ENCODE measurements at places on chromosomes 2 and 18.

DNA sequence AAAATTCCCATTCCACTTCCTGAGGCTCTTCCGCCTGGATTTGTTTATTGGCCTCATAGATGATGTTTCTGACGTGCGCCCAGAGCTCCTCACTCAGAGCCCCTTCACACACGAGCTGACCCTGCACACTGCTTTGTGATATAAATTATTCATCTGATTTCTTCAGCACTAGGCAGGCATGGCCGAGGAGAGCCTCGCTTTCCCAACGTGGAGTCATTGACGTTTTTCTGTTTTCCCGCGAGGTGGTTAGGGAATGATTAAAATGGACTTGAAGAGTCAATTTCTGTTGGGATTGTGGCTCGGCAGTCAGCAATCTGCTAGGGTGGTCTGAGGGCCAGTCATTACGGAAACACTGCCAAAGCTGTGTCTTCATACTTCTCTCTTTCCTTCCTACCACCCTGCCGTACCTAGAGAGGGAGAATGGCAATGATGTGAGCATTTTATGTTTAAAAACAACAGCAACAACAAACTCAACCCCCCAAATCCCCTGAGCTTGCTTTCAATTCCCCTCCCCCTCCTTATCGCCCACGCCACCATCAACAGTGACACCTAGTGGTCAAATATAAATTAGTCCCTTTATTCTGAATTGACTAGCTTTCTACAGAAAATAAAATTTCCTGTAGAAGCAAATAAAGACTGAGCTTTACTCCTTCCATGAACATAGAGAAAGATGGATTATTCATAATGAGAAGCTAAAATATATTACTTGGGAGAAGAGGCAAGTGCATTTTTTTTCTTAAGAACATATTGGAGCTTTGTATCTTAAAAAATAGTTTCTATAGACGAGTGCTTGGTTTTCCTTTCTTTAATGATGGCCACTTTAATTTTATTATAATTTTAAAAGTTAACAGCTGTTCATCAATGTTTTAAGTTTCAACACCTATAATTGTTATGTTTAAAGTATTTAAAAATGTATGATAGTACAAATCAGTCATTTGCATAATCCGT lies 285.1 kb downstream of the MTX2 start:
- DNase-seq: peak; percentile 56

GRCh38 chr2:26395394-26395793 lies 6.3 kb upstream of the DRC1 start:
- no peak for DNase-seq

GRCh38 chr2:124180635-124181034 lies 155.5 kb downstream of the CNTNAP5 start:
- no peak for DNase-seq

- no peak for DNase-seq
These were observed 461.6 kb upstream of the SALL3 start for GRCh38 chr18:78517973-78518372.

GRCh38 chr2:109369671-109370191 lies 240.7 kb downstream of the SH3RF3 start:
- DNase-seq: no peak

GRCh38 chr2:54880428-54880827 lies 157.0 kb downstream of the EML6 start:
- DNase-seq: no peak

- DNase-seq: no peak
These were observed 665.9 kb downstream of the CBLN2 start for GRCh38 chr18:71878226-71878625.

GRCh38 chr18:22098563-22098989 lies 70.8 kb upstream of the GATA6 start:
- no peak for DNase-seq

DNA sequence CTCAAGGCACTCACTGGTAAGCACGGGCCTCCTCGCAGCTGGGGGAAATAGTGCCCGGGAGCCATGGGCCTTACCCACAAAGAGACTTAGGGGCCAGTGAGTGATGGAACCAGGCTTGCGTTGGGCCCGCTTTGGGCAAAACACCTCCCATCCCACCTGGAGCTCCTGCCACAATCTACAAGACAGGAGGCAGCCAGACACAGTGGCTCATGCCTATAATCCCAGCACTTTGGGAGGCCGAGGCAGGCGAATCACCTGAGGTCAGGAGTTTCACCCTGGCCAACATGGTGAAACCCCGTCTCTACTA lies 88.2 kb downstream of the TFCP2L1 start:
- DNase-seq: no peak

- DNase-seq: no peak
These were observed 216.5 kb downstream of the DYSF start for GRCh38 chr2:71669628-71670429.

DNA sequence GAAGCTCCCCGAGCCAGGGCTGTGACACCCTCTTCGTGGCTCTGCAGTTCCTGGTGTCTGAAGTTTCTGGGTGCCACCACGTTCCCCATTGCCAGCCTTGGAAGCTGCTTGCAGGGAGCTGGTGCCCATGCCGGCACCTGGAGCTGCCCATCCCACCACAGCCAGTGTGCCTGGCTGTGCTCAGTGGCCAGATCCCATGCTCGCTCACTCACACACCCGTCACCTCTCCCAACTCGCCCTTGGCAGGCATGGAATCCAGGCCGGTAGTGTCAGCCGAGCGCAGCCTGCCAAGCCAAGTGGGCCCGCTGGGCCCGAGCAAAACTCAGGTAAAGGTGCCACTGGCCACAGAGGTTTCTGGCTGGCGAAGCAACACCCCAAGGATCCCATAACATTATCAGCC lies 370.2 kb downstream of the PTPRM start:
- no peak for DNase-seq

GRCh38 chr2:159215116-159215515 lies 71.4 kb downstream of the WDSUB1 start:
- no peak for DNase-seq

DNA sequence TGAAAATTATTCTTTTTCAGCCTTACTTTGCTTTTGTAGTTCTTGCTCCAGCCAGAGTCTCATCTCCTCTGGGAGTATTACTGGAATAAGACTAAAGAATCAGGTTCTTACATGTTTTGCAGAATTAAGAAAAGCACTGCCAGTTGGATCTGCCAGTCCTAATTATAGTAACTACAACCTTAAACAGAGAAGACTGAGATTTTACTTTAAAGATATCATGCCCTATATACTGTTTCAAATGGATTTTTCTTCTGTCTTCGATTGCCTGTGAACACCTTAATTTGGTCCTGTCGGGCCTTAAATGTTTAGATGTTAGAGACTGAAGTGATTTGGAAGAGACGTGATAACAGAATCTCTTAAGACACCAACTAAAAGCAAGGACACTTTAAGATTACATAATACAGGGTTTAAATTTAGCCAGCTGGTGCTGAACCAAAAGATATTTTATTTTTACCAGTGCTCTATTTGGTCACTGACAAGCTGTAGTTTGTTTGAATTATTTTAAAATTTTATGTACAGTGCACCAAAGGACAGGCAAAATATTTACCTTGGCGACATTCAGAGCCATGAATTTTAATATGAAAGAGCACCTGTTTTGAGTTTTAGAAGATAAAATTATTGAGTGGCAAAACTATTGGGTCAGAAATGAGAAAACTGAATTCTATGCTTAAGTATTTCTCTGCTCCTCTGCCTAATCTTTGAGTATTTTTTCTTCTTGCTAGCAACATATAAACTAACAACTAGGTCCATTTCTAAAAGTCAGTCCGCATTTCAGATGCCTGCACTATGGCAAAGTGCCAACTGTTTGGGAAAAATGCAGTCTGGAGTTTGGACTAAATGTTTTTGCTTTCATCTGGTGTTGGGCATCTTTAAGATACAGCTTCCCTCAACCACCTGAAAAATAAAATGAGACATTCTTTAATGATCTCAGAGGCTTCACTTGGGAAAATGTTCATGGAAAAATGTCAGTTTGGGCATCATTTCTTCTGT lies 300.0 kb downstream of the XIRP2 start:
- no peak for DNase-seq

DNA sequence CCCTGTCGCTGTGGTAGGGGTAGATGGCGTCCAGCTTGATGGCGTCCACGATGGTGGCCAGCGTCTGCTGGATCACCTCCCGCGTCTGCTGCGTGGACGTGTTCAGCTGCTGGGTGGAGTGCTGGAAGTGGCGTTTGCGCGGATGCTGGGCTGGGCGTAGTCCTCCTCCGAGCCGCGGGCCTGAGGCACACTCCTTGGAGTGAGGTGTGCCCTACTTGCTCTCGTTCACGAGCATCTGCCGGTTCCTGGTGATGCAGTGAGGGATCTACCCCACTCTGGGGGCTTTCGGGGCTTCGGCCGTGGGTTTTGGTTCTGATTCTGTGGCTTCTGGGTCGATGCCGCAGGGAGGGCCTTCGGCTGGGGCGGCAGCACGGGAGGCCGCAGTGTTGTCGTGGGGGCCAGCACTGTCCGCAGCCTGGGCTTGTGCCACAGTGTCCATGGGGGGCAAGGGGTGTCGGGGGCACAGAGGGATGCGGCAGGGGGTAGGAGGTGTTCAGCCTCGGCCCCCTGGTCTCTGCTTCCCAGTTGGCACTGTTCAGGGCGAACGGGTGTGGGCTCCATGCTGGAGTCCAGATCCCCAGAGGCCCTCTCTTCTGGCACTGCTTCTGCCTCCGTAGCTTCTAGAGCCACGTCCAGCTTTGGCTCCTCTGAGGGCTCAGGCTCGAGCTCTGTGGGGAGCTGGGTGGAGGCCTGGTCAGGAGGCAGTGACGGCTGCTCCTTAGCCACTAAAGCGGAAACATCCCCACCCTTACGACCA lies 890.6 kb upstream of the LRRTM1 start:
- DNase-seq: no peak

GRCh38 chr18:67916097-67916496 lies 399.6 kb upstream of the DSEL start:
- DNase-seq: no peak

- peak; percentile 11 for DNase-seq
These were observed 112.2 kb upstream of the NABP1 start for GRCh38 chr2:191565647-191566198.

DNA sequence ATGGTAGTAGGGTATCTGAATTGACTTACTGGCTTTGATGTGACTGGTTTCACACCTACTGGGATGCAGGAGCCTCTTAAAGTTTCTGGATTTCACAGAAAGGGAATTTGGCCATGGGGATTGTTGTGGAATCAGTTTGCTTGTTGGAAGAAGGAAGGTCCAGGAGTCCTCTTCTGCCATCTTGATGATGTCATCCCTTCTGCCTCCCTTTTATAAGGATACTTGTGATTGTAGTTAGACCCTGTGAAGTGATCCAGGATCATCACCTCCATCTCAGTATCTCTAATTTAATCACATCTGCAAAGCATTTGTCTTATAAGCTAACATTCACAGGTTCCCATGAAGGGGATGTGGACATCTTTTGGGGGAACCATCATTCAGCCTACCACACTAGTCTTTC lies 79.5 kb downstream of the CCDC138 start:
- DNase-seq: no peak

- DNase-seq: peak; percentile 4
These were observed 30.9 kb upstream of the IL37 start for GRCh38 chr2:112880091-112880531.

DNA sequence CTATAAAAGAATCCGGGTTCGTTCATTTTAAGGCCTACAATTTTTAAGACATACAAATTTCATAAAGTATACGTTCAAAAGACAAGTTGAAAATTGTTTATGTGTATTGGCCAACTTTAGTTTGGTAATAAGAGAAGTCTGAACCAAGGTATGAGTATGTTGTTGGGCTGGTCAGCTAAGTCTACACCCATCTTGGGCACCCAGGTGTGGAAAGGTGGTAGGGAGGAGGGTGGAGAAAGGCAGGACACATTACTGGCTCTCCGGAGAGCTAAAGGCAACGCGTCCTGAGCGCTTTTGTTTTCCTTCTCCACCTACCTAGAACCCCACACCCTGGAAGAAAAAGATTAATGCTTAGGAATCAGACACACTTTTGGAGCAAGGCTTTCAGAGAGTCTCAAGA lies 899 bp upstream of the PELI1 start:
- DNase-seq: no peak

DNA sequence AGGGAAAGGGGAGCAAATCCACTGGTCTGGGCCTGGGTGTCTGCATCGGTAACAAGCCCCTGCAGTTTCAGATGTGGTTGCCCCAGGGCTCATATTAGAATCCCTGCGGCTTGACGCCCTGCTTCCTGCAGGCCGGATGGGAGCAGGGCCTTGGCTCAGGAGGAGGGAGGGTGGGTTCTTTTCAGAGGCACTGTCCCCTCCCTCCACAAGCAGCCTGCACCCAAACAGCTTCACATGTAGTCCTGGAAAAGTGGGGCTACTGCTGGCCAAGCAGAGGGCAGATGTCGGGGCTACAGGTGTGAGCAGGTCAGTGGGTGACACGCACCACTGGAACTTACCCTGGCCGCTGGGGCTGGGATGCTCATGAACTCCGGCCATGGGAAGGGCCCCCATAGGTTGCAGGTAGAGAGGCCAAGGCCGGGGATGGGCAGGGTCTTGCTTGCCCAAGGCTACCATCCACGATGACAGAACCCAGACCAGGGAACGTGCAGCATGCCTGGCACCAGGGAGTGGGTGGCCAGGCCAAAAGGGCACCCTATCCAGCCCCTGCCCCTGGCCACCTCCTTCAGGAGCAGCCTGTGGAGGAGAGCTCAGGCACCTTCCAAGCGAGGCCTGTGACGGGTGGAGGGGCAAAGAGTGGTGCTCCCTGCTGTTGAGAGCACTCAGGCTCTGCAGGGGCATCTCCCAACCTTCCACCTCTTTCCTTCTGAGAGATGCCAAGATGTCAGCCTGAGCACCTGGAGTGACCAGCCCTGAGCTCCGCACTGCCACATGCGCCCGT lies 16.8 kb downstream of the ARID5A start:
- DNase-seq: no peak

DNA sequence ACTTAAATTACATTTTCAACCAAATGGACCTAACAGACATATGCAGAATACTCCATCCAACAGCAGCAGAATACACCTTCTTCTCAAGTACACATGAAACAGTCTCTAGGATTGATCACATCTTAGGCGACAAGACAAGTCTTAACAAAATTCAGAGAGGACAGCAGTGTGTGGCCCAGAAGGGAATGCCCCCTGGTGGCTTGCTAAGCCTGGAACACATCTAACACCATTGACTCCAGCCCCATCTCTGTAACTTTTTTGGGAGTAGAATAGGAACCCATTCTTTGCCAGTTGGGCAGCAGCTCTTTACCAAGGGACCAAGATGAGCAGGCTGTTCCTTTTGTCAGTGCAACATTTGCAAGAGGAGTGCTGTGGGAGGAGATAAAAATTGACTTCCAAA lies 249.9 kb downstream of the PLCL1 start:
- peak; percentile 30 for DNase-seq

GRCh38 chr2:96875498-96876268 lies 5.8 kb upstream of the SEMA4C start:
- DNase-seq: no peak

- DNase-seq: no peak
These were observed 167.8 kb downstream of the PRPF40A start for GRCh38 chr2:152549423-152549822.

GRCh38 chr2:158321264-158321663 lies 135.3 kb downstream of the CCDC148 start:
- no peak for DNase-seq
